ENCODE measurements at places on chromosomes 12 and 14.

DNA sequence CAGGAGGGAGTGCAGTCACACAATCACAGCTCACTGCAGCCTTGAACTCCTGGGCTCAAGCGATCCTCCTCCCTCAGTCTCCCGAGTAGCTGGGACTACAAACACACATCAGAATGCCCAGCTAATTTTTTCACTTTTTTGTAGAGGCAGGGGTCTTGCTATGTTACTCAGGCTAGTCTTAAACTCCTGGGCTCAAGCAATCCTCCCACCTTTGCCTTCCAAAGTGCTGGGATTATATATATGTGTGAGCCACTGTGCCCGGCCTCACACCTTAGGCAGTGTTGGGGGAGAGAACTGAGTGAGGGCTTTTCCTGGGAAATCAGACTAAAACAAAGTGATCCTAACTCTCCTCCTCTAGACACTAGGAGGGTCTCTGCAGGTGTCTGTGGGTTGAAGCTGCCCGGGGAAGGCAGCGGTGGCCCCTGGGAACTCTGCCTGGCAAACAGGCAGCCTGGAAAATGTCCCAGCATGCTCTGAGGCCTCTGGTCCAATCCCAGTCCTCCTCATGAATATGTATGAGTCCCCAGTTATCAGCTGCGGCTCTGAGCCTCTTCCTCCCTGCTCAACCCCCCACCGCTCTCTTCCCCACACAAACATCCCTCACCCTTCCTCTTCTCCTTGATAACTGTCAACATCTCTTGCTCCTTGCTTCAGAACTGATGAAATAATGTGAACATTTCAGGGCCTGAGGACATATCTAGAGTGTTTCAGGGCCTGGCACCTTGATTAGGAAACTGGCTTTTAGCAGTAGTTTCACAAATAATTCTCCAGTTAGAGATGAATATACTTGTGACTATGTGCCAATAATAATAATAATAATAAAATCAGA, 7.9 kb upstream of the NAA25 start:
- DNase-seq: peak; percentile 96

GRCh38 chr12:125455556-125455955, 390.3 kb downstream of the AACS start:
- DNase-seq: no peak

DNA sequence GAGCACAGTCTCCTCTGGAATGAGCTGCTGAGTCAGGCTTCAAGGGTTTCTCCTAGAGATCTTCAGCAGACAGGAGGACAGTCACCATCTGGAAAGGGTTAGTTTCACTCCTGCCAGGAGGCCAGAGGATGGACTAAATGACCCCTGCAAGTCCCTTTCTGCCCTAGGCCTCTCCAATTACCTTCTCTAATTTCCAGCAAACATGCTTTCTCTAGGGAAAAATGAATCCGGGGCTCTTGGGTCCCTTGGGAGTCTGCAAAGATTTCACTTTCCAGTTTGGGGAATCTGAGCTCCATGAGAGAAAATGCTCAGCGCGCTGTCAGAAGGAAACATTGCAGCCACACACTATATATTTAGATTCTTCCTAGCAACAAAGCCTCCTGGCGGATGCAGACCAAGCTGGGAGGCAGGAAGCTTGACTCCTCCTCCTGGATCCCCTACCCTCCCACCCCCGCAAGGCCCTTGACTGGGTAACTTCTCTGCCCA, 184.4 kb upstream of the CCND2 start:
- no peak for DNase-seq

DNA sequence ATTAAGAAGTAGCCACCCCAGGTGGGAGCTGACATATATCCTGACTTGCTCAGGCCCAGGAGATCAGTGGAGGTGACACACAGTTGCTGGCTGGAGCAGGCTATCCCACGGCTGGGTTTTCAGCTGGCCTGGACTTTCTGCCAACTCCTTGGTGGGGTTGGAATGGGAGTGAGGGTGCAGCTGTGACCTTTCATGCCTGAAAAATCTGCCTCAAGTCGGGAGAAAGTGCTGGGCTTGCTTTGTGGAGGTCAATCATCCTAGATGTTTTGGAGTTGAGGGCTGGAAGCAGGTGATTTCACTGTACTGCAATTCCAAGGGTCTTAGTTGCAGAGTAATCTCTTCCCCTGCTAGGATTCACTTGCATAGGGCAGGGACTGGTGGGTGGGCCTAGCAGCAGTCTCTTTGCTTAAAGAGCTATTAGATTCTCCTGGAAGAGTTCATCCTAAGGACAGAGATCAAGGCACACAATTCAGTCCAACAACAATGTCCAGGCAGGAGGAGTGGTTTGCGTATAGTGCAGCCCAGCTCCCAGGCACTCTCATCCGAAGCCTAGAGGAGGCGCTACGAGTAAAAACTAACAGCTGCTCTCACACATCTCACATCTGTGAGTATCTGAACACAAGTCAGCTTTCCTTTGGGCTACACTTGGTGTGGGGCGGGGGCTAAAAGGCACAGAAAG, 98.1 kb downstream of the GAS2L3 start:
- no peak for DNase-seq

DNA sequence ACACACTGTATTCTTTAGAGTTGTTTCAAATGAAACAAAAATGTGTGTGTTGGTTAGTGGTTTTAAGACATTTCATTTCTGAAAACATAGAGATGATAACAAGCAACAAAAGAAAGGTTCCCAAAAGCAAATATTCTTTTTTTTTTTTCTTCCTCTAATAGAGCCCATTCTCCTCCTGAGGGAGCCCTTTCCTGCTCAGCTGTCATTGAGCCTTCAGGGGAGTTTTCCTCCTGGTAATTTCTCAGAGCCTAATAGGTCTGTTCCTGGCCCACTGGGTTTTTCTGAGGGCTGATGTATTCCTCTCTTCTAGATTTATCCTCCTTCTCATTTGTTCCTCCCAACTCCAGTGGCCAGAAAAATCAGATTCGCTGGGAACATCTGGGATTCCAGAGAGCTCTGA, 654.5 kb downstream of the NOVA1 start:
- no peak for DNase-seq

GRCh38 chr14:66152747-66153146, 333.4 kb upstream of the CCDC196 start:
- DNase-seq: no peak
